ENCODE measurements at places on chromosomes 5 and 9.

GRCh38 chr5:125612181-125612721, 811.0 kb upstream of the GRAMD2B start:
- no peak for DNase-seq

DNA sequence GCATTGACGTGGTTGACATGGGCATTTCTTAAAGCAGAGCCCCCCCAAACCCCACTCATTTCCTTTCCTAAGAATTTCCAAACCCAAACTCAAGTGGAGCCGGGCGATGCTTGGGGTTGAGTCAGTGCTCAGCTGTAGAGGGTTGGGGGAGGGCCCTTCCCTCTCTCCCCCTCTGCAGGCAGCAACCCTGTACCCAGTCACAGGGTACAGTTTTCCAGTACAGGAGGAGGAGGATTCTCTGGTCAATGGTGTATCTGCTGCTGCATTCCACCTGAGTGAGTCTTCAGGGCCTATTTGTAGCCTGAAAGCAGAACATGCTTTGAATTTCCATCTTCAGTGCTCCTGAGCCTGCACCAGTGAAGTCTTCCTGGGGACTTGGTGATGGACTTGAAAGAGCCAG, 55.8 kb downstream of the ENTREP1 start:
- no peak for DNase-seq

DNA sequence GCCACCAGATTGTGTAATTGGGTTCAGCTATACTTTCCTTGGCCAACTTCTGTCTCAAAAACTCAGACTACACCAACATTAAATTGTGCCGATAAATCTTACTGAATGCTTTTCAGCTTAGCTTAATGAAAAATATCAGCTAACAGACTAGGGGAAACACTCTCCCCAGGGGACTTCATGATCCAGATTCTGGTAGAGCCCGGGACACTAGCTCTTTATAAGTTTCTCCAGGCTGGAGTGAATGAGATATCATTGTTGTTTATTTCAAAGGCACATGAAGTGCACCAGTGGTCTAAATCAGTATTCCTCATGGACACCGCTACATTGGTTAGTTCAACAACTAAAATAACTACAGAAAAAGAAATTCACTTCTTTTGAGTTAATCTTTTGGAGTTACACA, 10.5 kb upstream of the LHFPL2 start:
- no peak for DNase-seq

GRCh38 chr5:75405296-75405695, 68.3 kb downstream of the HMGCR start:
- DNase-seq = no peak

GRCh38 chr5:136249678-136250266, 56.8 kb upstream of the SMIM32 start:
- DNase-seq = no peak

- no peak for DNase-seq
Measured at GRCh38 chr5:173051746-173052145, 4.4 kb upstream of the CREBRF start.

DNA sequence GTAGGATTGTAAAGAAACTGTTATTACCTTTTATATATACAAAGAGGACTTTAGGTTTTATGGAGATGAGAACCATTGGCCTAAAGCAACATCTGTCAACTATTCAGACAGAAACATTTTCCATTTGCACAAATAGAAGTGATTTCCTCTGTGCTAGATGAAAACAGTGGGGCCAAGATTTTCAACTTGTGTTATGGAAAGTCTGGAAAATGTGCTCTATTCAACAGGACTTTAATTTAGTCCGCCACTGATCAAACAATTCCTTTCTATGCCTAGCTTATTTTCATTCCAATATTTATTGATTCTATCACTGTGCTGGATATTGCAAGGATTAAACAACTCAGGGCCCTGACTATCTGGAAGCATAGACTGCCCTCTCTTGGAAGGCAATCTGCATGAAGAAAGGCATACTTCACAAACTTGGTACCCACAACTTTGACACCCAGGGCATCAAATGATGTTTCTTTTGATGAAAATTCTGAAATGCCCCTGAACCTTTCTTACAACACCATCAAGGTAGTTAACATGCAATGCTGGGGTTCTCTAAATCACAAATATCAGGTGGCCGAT, 126.6 kb upstream of the HMHB1 start:
- no peak for DNase-seq

- DNase-seq = no peak
Measured at GRCh38 chr9:14993901-14994554, 83.8 kb upstream of the FREM1 start.

- no peak for DNase-seq
Measured at GRCh38 chr5:138979684-138980280, 104.6 kb upstream of the LRRTM2 start.

DNA sequence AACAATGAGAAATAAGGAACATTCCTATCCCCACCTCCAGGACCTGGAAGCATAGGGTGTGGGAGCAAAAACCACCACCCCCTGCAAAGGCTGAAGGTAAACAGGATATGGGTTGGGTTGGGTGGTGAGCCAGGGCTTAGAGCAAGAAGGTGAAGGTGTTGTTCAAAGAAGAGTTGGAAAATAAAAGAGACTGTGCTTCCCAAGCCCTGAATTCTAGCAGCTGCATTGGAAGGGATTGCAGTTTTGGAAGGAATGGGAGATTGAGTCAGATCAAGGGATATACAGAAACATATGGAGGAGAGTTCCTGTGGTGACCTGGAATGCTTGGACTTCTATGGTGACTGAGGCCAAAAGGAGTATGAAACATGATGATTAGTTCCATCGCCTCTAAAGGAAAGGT, 24.7 kb upstream of the MTAP start:
- no peak for DNase-seq

DNA sequence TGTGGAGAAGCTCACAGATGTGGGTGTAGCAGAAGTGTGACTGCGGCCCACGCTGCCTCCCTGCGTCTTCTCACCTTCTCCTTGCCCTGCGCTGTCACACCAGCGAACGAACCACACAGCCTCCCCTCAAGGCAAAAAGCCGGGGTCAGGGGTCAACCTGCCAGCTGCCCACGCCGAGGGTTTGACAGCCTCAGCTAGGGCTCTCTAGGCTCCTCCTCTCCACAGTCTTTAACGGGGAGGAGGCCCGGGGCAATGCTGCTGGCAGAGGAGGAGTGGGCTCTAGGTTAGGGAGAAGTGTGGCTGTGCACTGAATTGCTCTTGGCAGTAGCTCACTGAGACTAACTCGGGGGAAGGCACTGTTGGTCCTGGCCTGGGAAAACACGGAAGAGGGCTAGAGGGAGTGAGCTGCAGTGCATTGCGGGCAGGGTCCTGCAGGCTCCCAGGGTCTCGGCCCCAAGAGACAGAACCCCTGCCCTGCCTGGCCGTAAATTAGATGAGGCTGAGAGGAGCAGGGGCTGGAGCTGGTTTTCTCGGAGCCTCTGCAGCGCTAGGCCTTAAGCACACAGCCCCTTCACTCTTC, 4.2 kb upstream of the TRIM52 start:
- DNase-seq = no peak

DNA sequence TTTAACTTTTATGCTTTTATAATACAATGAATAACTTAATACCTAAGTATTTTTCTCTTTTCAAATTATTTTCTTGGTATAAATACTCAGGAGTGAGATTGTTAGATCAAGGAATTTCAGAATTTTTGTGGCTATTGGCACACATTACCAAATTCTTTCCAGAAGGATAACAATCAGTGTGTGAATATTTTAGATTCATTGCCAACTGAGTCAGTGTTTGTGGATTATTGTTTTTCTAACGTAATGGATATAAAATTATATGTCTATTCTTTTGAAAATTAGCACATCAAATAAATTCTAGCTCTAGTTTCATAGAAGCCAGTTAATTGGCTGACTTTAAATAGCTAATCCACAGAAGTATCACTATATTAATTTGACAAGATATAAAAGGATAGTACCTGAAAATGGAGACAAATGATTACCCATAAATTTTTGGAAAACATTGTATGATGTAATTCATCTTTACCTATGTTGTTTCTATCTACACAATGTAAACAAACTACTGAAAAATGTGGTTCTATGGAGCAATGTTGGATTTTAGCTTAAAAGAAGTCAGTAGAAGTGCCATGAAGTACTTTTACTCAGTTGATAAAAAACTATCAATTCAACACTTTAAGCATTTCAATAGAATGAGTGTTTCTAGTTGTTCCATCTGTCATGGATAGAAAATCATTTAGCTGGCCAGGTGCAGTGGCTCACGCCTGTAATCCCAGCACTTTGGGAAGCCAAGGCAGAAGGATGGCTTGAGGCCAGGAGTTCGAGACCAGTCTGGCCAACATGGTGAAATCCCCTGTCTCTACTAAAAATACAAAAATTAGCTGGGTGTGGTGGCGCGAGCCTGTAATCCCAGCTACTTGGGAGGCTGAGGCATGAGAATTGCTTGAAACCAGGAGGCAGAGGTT, 185.1 kb downstream of the ADAMTSL1 start:
- DNase-seq = no peak

GRCh38 chr9:137556069-137556838, 4.6 kb downstream of the MRPL41 start:
- no peak for DNase-seq

- DNase-seq = no peak
Measured at GRCh38 chr9:112337547-112337946, 4.1 kb upstream of the PTBP3 start.

DNA sequence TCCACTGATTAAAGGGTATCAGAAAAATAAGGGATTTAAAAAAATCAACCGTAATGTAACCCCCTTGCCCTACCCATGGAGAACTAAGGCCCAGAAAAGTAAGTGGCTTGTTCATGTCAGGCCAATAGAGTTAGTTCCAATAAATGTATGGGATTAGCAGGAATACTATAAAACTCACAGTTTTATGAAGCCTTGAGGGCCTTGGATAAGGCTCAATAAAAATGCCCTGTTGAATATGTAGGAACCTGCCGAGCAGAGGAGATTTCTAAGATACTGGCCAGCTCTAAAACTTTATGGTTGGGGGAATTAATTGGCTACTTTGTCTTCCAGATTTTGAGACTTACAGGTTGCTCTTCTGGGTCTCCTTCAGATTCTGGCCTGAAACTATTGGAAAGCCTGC, 231.0 kb downstream of the GLIS3 start:
- DNase-seq = no peak

DNA sequence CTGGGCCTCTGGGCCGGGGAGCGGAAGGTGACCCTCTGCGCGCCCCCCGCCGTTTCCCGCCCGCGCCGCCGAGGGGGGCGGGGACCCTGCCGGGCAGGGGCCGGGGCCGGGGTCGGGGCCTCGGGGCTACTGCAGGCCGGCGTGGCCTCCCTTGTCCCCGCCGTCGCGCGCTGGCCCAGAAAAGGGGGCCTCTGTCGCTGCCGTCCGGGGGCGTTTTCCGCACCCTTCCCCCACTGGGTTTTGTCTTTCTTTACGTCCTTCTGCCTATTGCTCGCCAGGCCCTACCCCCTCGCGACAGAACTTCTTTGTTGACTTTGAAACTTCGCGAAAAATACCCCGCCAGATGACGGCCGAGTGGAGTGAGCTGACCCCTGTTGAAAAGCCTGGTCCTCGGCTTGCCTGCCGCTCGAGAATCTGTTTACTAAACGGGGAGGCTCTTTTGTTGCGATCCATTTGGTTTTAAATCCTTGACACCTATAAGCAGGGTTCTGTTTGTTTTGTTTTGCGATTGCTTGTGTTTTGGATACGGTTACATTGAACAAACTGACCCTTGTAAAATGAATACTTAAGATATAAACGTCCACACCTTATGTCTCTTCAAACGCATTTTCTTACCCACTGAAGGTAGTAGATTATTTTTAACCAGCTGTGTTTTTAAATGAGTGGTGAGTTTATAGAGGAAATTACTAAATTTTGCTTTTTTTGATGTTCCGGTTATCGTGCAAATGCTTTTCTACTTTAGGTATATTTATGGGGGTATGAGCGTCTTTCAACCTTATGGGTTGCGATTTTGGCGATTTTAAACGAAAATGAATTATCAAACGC, 765 bp downstream of the MARCHF6 start:
- peak; percentile 28 for DNase-seq

DNA sequence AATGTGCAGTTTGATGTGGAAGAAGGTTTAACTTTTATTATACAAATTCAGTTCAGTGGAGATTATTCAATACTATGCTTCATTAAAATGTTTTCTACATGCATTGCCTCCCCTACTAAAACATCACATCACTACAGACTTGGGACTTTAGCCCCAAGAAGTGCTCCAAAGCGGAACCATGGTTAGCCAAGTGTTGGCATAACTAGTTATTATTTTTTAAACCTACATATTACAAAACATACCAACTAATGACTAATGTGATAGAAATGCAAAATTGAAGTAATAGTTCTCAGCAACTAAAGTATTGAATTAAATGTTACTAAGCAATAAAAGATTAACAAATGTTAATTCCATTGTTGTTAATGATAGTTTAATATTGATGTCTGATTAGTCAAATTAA, 74.5 kb downstream of the XRCC4 start:
- no peak for DNase-seq

DNA sequence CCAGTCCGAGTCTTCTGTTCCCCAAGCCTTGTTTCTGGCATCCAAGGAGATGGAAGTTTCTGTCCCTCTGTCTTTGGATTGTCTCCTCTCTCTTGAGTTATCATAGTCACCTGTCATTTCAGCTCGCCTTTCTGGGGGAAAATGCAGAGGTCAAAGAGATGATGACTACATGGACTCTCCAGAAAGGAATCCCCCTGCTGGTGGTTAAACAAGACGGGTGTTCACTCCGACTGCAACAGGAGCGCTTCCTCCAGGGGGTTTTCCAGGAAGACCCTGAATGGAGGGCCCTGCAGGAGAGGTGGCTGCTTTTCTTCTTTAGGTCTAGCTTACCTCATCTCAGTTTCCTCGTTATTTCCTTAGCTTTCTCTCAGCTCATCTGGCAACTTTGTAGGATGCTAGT, 25.1 kb downstream of the ERAP2 start:
- DNase-seq = no peak

GRCh38 chr5:180007582-180007981, 64.0 kb downstream of the RNF130 start:
- no peak for DNase-seq

DNA sequence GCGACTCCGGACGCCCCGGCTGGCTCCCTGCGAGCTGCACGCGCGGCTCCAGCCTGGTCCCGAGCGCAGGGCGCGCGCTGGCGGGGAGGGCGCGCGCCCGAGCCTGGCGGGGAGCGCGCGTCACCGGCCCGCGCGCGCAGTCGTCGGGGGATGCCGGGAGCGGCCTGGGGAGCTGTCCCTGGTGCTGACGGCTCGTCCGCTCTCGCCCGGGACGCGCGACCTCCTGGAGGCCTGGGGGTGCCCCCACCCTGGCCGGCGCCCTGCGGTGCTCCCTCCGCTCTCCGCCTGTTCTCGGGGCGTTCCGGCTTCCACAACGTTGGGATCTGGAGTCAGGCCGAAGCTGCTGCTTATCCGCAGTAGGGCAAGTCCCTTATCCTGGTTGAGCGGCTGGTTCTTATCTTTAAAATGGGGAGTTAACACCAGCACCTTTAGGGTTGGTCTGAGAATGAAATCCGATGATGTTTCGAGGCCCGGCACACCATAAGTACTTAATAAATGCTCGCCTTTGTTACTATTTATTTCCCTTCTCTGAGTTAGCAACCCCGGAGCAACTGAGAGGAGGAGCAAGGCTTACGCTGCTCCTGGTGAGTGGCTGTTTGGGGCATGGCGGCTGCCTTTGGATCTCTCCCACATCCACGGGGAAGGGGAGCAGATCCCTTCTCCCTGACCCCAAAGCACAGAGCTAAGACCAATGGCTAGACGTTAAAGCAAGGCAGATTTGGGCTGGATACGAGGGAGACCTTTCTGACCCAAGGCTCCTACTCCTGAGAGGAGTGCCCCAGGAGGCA, at the start of gene FAM163B:
Gene FAM163B, minus strand, starts transcription at position 79 of the 788 bp plus-strand sequence. CDS start 29,166 bp downstream, outside the sequence.
- DNase-seq = peak; percentile 29
